ENCODE measurements at places on chromosomes 16 and 17.

DNA sequence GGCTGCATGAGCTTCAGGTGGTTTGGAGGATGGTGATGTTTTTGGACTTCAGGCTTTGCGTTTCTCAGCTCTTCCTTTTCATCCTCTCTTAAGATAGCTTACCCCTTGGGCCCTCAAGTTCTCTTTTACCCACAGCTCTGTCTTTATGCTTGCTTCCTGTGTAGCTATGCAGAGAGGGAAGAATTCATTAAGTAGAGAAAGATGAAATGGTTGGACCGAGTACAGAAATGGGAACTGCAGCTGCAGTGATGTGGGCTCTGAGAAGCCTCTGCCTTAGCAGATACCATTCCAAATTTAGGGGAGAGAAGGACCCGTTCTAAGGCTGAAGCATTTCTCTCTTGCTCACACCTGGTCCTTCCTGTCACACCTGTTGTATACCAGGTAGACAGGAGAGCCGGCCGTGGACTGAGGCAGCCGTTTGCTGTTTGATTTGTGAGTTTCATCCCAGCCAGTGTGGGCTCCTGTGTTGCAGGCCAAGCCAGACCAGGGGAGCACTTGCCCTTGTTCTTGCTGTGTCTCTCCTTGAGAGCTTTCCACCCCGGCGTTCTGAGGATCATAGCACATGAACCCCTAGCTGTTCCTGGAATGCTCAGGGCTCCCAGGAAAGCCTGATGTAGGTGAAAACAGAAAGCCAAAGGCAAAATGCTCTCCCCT is 392.7 kb downstream of the CPPED1 start:
- DNase-seq: no peak

DNA sequence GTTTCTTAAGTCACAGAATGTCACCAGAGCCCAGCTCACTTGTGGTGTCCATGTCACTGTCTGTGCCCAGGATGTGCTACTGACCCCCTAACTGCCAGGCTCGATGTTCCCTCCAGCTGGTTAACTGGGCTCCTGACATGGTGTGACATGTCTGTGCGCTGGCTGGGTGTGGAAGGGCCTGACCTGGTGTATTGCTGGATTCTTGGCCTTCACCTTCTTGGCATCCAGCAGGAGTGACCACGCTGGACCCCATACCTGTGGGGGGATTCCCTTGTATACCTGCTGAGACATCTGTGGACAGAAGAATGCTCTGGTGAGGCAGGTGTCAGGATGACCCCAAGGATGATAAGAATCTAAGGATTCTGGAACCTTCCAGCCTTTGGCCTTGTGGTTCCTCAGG is 1690.1 kb downstream of the TP53TG3F start:
- DNase-seq: no peak

- DNase-seq: no peak
Observed at GRCh38 chr17:10294180-10294579, 78.6 kb downstream of the MYH13 start.

DNA sequence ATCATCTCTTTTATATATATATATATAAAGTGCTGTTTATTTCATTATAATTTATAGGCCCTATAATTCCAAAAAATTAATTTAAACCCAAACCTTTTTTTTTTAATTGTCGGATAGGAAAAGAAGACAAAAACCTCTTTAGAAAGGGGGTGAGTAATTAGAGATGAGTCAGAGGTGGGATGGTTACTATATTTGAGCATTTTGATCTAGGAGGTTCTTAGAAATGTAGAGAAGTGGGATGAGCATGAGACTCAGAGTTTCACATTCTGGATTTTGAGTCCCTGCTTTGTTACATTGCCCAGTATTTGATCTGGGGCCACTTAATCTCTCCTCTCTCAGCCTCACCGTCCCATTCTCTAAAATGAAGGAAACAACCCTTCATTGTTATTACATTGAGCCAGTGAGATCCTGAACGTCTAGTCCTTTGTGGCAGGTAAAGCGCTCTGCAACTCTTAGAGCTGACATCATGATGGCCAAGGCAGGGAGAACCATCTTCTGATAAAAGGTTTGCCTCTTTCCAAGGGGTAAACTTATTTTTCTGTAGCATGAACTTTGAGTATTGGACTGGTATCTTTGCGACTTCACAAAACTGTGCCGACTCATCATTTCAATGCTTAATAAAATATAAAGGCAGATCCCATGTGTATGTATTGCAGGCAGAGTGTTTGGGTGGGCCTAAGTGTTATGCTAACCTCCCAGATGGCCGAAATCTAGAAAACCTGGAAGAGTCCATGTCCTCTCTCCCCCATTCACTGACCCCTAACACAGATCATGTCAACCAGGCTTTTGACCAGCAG is 21.3 kb downstream of the HS3ST3B1 start:
- no peak for DNase-seq

- DNase-seq: no peak
Observed at GRCh38 chr17:73463821-73464220, 152.0 kb upstream of the CDC42EP4 start.

GRCh38 chr17:19510903-19511302 is 22.8 kb upstream of the SLC47A1 start:
- DNase-seq: no peak

DNA sequence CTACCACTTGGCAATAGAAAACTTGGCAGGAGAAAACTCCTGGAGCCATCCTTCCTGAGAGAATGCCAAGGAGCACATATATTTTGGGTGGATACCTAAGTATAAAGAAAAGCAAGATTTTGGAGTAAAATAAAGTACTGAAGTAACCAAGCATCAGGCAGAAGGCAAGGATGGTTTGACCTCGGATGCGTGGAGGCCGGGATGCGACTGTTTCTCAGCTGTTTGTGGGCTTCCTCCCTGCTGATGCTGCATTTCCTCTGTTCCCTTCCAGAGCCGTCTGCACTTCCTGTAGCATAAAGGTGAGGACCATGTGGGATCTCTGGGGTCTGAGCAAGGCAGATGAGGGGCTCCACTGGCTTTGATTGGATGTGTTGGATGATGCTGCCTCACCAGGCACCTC is 5.5 kb upstream of the TCF25 start:
- no peak for DNase-seq

GRCh38 chr16:20880867-20881502 is 19.2 kb downstream of the DCUN1D3 start:
- DNase-seq: no peak

DNA sequence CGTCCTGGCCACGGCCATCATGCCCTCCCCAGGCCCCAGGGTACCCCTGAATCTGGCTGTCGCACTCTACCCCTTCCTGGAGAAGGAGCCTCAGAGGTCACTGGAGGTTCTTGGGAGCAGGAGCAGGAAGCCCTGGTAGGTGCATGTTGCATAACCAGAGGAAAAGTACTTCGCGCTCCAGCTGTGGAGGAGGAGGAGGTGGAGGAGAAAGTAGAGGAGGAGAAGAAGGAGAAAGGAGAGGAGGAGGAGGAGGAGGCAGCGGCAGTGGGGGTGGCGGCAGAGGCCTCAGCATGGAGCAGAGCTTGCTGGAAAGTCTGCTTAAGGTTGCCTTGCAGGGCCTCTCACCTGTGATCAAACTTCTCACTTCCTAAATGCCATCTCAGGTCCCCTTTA is 61.8 kb downstream of the BAIAP2 start:
- no peak for DNase-seq

Measured in activated CD8-positive, alpha-beta memory T cell treated with anti-CD3 and anti-CD28 coated beads for 1 hour (primary cell).